ENCODE measurements at places on chromosomes 1 and 21.

DNA sequence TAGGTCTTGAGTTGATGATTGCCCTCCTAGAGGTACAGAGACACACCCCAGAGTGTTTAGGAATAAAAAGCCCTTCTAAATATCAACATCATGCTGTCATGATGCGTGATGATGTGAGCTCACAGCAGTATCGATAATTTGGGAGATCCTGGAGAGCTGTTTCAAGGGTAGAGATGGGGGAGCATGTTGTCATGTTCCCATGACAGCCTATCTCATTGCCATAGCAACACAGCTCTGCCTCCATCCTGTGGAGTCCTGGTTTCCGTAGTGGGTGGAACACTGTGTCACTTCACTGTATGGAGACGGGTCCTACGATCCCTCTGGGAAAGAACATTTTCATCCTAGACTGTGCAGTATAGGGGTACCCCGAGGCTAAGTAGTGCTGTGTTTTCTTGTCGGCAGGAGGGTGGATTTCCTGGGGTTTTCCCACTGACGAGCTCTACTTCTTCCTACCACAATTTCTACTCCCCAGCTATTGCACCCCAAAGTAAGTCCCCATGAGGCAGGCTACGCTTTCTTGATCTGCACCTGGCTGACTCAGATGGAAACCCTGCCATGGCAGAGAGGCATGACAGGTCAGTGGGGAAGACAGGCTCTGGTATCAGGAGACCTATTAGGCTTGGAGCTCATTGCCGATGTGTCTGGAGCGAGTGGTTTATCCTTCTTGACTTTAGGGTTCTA lies 7.2 kb downstream of the KISS1 start:
- no peak for DNase-seq

GRCh38 chr1:212035835-212036605 lies 472 bp downstream of the DTL start:
- no peak for DNase-seq

GRCh38 chr1:22295856-22296255 lies 153.0 kb upstream of the WNT4 start:
- DNase-seq, result no peak

DNA sequence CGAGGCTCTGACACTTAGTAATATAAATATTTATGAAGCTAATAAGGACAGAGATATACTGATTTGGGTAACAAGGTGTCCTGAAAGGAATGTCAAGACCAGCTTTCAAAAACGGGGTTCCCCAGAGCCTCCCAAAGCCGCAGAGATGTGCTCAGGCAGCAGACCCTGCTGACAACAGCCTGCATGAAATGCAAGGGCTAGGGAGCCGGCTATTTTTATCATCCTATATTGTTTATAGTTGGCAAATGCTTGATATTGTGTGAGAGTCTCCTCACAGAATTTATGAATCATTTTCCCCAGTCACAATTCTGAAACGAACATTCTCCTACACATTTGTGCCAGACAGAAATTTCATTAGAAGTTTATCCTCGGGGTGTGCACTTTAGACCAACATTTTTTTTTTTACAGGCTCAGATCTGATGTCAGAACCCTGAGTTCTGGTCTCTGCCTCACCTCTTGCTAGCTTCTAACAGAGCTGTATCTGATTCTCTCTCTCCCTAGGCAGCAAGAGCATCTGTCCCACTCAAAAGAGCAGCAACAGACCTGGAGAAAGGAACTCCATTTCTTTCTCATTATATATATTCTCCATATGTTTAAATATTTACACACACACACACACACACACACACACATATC lies 302.3 kb upstream of the PLD5 start:
- no peak for DNase-seq

- DNase-seq, result no peak
These were observed 5.3 kb upstream of the DPT start for GRCh38 chr1:168734271-168734670.

DNA sequence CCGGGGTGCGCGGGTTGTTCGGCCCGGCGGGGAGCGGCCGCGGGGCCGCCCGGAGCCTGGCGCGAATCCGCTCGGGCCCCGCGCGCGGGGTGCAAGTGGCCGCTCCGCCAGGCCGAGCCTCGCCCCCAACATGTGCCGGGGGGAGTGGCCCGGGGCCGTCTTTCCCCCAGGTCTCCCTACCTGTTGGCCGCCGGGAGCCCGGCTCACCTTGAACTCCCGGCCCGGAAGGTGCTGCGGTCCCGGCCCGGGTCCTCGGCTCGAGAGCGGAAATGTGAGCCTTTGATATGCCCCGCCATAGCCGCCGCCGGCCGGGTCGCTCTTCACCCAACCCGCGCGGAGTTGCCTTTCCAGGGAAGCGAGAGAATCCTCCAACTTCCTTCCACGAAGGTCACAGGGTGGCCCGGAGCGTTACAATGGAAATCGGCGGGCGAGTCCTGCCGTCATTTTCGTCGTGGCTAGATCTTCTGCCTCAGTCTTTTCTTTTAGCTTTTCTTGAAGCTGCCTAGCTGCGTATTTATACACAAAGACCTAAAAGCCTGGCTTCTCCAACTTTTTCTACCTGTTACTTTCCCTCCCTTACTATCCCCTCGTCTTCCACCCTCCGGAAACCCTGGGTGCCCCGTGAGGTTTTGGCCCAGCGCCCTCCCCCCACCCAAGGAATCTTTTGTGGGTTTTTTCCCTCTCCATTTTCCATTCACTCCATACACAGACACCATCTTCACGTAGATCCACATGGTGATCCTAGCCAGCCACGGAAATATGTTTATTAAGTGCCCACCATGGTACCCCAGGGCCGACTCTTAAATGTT lies 867 bp downstream of the PTGFRN start:
- no peak for DNase-seq

DNA sequence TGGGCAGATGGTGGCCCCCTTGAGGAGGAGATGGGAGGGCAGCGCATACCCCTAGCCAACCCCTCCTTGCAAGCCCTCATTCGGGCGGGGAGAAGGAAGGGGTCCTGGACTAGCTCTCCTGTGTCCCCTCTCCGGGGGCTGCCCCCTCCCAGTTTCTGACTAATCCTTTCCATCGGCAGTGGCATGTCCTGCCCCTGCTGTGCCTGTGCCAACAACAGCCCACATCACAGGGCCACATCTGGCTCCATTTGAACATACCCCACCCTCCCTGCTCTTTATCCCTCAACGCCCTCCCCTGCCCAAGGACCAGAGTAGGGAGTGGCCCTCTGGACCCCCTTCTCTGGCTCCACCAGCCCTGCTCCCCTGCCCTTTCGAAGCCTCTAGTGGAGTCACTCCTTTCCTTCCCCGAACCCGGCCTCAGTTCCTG lies 11.0 kb upstream of the LMNA start:
- DNase-seq, result no peak

GRCh38 chr1:226181996-226182714 lies 4.4 kb downstream of the ACBD3 start:
- peak; percentile 83 for DNase-seq

GRCh38 chr1:17587693-17588047 lies 48.2 kb downstream of the ARHGEF10L start:
- DNase-seq, result no peak

GRCh38 chr1:185565302-185565701 lies 168.9 kb upstream of the HMCN1 start:
- no peak for DNase-seq

GRCh38 chr1:169892927-169893644 lies 610 bp downstream of the SCYL3 start:
- DNase-seq, result no peak

GRCh38 chr1:71557138-71557537 lies 476.3 kb upstream of the ZRANB2 start:
- no peak for DNase-seq

GRCh38 chr1:237868817-237869600 lies 21.7 kb downstream of the ZP4 start:
- DNase-seq, result no peak

GRCh38 chr1:65316233-65316632 lies 6.9 kb downstream of the DNAJC6 start:
- DNase-seq, result no peak

- peak; percentile 22 for DNase-seq
These were observed 25.7 kb downstream of the AKNAD1 start for GRCh38 chr1:108831225-108831624.

DNA sequence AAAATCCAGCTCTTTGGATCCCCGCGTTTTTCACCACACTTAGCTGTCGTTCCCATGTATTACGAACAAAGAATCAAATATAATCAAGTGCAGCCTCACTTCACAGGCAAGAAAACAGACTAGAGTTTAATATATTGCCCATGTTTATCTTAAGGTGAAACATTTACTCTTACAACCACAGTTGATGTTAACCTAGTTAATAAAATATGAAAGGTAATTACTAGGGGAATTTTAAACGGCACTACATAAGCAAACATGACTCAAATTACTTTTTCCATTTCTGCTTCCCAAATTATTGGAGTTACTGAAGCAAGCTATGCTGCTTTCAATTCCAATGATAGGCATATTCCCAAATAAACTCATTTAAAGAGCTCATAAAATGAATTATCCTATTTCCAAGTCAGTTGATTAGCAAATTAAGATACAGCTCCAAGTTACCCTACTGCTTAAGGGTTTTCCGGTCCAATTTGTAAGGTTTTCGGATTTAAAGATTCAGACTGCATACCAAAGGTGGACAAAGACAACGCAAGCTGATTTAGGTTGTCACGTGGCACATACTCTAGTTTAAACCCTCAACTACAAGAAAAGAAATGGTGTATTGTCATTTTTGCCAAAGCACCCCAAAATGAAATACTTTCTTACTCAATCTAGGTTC lies 5.9 kb downstream of the COX20 start:
- no peak for DNase-seq

- no peak for DNase-seq
These were observed 36.8 kb downstream of the BACE2 start for GRCh38 chr21:41204736-41205135.

DNA sequence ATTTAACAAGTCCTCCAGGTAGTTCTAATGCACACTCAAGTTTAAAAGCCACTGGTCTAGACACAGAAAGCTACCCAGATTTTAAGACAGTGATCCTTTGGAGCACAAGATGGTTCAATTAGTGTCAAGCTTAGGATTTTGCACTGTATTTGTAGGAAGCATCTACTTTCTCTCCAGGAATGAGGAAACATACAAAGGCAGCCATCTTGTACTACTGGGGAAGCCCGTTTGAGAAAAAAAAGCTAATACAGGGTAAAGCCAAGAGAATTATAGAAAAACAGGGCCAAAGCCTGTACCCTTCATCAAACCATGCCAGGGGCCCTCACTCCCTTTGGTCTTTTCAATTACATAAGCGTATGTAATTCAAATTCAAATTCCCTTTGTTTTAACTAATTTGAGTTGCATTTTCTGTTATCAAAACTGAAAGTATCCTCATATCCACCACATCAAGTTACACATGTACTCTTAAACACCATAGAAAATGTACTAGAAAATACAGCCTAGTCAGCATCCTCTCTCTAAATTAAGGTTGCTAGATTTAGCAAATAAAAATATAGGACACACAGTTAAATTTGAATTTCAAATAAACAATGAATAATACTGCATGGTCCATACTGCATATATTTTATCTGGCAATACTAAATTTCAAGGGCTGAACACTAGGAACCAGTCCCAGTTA lies 17.4 kb downstream of the PIK3R3 start:
- DNase-seq, result no peak

DNA sequence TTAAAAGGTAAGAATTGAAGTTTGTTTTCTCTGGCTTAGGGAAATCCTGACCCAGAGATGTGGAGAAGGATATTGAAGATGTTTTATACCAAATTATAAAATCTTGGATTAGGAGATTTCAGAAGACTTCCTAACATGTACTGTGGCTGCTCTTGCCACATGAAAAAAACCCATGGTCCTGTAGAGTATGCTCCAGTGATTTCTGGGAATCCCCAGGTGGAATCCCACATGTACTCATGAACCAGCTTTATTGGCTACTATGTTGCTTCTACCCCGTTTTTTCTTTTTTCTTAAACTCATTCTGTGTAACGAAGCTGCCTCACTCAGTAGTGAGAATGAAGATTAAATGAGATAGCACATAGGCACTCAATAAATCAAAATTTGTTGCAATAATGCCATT lies 132.7 kb upstream of the SGIP1 start:
- no peak for DNase-seq

- DNase-seq, result no peak
These were observed 52.4 kb downstream of the TLCD4 start for GRCh38 chr1:95169548-95169947.

- no peak for DNase-seq
These were observed 345.1 kb downstream of the LMO4 start for GRCh38 chr1:87673748-87674147.

DNA sequence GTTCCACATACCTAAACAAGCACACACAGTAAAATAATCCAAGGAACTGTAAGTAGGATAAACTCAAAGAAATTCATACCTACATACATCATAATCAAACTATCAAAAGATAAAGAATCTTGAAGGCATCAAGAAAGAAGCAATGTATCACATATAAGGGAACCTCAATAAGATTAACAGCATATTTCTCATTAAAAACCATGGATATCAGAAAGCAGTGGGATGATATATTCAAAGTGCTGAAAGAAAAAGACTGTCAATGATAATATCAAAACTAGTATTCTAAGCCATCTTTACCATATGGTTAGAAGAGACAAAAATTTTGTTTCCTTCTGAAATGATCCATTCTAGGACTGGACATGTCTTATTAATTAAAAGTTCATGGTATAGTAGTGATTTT lies 37.1 kb upstream of the ADAM30 start:
- no peak for DNase-seq

- no peak for DNase-seq
These were observed 27.2 kb downstream of the TCEANC2 start for GRCh38 chr1:54080598-54081049.

- no peak for DNase-seq
These were observed 8.7 kb downstream of the TIE1 start for GRCh38 chr1:43309405-43310025.

- no peak for DNase-seq
These were observed 90.7 kb upstream of the GCLM start for GRCh38 chr1:93999840-94000415.

DNA sequence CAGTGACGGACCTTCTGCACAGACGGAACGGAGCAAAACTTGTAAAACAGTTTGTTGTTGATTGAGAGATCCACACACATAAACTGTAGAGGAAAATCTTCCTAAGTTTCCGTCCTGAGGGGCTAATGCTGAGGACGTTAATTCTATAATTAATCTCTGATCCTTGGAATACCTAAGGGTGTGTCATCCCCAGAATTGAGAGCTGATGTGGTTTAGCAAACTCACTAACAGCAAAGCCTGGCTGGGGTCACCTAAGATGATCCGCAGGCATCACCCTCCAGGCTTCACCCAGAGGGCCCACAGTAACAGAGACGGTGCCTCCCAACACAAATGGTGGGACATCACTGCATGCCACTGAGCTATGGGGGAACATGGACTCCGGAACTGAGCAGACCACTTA lies 97.5 kb downstream of the SMYD2 start:
- DNase-seq, result no peak

GRCh38 chr1:117271959-117272358 lies 61.2 kb upstream of the VTCN1 start:
- DNase-seq, result no peak

GRCh38 chr1:115685029-115685705 lies 43.4 kb downstream of the VANGL1 start:
- no peak for DNase-seq

- no peak for DNase-seq
These were observed 42.5 kb downstream of the RYR2 start for GRCh38 chr1:237084341-237085077.
